ENCODE measurements at places on chromosomes 2 and 18.

- DNase-seq = no peak
These were observed 50.7 kb upstream of the KLF7 start for GRCh38 chr2:207216457-207216856.

GRCh38 chr2:166171216-166171615 is 43.4 kb upstream of the SCN1A start:
- no peak for DNase-seq

GRCh38 chr2:239192975-239193374 is 207.8 kb downstream of the HDAC4 start:
- DNase-seq = no peak

DNA sequence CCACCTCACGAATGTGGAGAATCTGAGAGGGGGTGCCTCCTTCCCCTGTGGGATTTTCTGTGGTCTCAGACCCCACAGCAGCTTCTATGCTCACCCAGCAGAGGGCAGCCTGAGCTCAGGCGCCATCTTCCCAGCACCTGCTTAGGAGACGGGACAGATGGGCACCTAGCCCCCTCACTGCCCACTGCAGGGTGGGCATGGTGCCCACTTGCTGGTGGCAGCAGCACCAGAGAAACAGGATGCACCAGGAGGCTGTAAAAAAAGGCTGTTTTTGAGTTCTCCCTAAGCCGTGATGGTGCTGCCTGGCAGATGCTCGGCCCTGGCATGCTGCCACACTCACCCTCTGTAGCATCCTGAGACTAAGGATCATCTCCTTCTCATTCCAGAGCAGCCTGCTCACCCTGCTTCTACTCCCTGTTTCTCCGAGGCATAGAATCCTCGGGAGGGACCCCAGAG is 19.1 kb upstream of the SLC20A1 start:
- DNase-seq = peak; percentile 28

DNA sequence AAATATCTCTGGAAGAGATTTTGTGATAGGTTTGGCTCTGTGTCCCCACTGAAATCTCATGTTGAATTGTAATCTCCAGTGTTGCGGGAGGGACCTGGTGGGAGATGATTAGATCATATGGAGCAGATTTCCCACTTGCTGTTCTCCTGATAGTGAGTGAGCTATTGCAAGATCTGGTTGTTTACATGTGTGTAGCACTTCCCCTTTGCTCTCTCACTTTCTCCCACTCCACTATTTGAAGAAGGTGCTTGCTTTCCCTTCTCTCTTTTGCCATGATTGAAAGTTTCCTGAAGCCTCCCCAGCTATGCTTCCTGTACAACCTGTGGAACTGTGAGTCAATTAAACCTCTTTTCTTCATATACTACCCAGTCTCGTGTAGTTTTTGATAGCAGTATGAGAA is 97.0 kb upstream of the FN1 start:
- DNase-seq = no peak

DNA sequence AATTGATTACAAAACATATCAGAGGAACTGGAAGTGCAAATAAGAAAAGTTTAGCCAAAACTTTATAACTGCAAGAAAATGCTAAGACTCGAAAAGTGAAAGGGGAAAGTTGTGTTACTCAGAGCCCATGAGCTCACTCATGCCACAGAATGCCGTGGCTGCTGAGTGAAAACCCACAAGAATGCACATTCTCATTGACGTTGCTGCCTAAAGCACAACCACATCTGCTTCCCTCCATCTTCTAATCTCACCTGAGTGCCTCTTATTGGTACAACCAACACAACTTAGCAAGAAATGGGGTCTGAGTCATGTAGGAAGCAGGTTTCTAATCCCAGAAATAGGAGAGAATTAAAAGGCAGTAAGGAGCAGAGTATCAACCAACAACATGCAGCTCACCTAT is 259.7 kb downstream of the LNPK start:
- DNase-seq = no peak

- DNase-seq = no peak
These were observed 10.0 kb downstream of the SUPT7L start for GRCh38 chr2:27653397-27653796.

DNA sequence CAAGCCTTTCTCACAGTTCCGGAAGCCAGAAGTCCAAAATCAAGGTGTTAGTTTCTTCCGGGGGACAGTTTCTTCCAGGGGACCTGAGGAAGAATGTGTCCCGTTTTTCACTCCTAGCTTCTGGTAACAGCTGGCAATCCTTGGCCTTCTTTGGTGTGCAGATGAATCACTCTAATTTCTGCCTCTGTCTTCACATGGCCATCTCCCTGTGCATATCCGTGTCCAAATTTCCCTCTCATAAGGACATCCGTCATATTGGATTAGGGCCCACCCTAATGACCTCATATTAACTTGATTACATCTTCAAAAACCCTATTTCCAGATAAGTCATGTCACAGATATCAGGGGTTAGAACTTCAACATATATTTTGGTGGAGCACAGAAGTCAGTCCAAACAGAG is 141.4 kb downstream of the ZEB2 start:
- no peak for DNase-seq

DNA sequence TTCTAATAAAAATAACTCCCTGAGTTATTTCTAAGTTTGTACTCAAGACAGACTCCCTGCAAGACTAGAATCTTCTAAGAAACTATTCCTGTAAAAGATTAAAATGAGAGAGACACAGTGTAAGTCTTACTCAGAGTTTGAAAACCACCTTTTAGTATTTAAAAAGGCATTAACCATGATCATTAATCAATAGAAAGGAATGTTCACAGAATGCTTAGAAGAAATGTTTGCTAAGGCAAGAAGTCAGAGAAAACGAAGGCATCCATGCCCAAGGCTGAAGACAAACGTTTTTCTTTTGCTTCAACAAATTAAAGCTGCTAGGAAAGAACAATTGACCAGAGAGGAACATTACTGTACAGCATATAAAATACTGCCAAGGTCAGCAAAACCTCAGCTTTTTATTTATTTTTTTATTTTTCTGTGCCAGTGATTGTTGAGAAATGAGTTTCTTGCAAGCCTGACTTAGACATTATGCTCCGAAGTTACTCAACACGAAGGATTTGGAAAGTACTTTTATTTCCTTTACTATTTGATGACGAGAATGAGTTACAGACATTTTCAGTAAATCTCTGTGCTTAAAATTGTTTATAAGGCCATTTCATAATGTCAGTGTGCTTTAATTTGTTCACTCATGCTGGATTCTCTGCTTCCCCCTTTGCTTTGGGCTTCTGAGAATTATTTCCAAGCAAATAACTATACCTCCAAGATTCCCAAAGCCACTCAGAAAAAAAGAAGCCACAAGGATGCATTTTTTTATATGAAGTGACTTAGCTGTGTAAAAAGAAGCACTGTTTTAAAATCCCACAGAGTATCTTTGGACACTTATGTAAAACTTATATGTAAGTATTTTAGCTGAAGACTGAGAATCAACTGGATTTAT is 20.5 kb downstream of the RND3 start:
- no peak for DNase-seq

DNA sequence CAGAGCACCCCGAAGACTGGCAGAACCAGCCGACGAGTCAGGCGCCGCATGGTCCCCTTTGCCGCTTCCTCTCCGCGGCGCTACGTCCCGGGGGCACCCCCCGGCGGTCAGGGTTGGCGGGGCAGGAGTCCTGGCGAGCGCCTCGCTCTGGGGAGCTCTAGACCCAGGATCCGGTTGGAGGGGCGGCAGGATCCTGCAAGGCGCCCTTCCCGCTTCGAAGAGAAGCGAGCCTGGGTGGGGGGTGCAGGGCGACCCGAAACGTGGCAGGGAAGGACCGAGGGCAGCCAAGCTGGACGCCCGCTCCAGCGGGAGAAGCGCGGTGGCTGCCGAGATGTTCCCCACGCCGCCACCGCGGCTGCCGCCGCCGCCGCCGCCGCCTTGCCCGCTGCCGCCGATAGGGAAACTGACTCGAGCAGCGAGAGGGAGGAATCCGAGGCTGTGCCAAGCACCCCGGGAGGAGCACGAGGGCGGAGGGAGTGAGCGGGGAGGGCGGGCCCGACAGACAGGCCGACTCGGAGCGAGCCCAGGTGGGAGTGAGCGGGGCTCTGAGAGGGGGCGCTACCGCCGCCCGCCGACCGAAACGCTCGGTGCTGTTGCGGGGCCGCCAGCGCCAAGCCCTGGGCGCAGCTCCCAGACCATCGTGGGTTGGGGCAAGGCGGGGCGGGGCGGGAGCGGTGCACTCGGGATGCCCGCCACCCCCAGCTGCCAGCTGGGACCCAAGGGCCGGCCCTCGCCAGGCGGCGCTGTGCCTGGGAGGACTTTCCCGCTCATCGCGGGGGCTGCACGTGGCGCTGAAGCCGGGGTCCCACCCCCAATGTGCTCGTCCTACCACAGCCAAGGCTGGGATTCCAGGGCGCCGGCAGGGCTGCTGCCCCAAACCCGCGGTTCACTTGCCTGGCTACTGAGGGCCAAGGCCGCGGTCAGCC is at the start of gene GALNT14:
Gene GALNT14 (minus strand): TSS at position 404 of the 926 bp plus-strand sequence. CDS start 354 bp downstream, at position 50.
- DNase-seq = peak; percentile 26

- DNase-seq = no peak
These were observed at the start of gene ADCY3 for GRCh38 chr2:24920098-24920808. Gene ADCY3 (minus strand): TSS chr2:24920237. CDS start chr2:24918987, 1,250 bp downstream.

- DNase-seq = no peak
These were observed 24.9 kb downstream of the KCTD18 start for GRCh38 chr2:200484934-200485333.

GRCh38 chr2:199606193-199606780 is 148.5 kb upstream of the SATB2 start:
- DNase-seq = no peak

DNA sequence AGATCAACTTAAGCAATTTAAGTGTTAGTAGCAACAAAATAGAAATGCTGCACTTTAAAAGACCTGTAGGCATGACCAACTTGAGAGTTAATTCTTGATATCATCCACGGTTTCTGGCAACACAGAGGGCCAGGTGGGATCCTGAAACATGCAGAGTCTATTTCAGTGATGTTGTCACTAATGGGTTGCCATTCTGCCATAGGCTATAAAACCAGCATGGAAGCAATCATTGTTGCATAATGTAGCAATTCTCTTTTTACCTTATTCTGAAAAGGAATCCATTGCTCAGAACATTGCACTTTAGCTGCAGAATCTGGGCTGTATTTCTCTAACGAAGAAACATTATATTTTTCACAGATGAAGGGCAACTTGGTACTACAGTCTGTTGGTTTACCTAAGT is 53.9 kb upstream of the CD302 start:
- no peak for DNase-seq

DNA sequence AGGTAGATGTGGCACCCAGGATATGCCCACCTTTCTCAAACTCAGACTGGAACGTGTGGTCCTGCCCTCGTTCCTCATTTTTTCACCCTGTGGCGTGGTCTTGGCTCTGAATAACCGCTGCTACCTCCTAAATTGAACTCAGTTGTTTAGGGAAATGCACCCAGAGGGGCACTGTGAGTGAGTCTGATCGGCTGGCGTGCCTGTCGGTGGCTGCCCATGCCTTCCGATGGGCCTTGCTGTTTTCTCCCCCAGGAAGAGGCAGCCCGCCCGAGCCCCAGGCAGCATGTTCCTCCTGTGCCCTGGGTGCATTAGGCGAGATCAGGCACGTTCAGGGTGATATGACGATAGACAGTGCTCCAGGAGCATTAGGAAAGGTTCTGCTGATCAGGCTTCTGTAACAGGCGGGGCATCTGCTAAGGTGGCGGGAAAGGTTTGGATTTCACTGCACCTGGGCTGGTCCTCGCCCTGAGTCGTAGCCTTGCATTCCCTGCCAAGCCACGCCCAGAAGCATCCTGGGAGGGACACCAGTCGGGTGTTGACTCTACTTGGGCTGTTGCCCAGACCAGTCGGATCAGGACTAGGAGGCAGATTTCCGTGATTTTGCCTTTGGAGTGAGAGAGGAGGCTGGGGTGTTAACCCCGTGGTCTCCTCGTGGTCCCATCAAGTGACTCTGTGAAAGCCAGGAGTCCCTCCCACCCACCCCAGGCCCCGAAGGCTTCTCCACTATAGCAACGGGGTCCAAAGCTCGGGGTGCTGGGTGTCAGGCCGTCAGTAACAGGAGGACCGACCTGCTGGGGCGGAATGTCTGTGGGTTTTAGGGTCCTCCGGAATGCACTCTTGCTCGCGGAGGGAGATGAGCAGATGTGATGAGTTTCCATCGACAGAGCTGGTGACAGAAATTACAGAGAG is 75.1 kb downstream of the SH3BP4 start:
- no peak for DNase-seq
